ENCODE measurements at places on chromosomes 1 and 21.

GRCh38 chr1:60942896-60943638 is 139.3 kb upstream of the NFIA start:
- no peak for DNase-seq

DNA sequence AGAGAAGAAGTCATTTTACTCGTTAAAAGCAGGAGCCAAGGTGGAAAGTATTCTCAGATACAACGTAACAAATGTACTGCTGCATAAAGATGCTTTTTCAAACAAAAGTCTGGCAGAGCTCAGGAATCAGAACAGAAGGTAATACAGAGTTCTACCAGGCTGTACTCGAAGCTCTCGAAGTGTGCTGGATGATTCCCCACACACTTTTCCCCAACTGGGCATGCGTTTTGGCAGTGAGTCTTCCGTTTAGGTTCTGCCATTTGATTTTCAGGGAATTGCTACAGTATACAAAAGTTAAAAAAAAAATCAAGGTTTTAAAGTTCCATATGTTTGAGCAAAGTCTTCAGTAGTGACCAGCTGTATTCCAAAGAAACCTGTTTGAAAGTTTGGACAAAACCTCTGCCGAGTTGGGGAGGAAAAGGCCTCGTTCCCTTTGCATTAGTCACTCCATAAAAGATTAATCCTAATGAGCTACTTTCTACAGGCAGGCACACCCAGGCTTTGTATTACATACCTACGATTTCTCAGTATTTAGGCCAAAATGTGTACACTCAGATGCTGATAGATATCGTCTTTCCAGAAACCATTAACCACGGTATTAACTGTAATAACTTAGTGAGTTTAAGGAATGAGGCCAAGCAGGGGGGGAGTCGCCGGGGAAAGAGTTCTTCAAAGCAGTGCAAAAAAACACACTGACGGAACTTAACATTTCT is 477.1 kb downstream of the LMO4 start:
- DNase-seq = no peak

- no peak for DNase-seq
Observed at GRCh38 chr1:166597516-166597915, 241.8 kb upstream of the POGK start.

DNA sequence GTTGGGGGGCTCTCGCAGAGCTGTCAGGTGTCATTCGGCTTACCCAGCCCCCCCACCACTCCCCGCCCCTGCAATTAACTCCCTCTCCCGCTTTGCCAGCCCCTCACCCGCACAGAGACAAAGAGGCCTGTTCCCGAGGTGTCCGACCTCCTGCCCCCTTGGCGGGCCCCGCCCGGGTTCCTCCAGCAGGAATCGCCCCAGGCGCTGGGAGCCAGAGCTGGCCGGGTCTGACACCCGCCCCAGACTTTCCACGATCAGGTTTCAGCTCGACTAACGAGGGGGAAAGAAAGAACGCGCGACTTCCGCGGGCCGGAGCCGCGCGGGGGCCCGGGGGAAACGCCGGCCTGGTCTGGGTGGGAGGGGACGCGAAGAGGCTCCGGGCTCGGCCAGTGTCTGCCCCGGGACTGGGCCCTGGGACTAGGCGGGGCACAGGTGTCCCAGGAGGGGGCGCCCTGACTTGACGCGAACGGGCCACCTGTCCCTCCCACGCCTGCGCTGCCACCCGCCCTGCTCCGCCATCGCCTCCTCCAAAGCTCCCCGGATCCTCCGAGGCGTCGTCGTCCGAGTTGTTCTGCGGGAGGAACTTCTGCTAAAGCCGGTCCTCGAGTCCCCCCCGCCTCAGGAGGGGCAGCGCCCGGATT is 36.4 kb upstream of the HHAT start:
- peak; percentile 26 for DNase-seq

DNA sequence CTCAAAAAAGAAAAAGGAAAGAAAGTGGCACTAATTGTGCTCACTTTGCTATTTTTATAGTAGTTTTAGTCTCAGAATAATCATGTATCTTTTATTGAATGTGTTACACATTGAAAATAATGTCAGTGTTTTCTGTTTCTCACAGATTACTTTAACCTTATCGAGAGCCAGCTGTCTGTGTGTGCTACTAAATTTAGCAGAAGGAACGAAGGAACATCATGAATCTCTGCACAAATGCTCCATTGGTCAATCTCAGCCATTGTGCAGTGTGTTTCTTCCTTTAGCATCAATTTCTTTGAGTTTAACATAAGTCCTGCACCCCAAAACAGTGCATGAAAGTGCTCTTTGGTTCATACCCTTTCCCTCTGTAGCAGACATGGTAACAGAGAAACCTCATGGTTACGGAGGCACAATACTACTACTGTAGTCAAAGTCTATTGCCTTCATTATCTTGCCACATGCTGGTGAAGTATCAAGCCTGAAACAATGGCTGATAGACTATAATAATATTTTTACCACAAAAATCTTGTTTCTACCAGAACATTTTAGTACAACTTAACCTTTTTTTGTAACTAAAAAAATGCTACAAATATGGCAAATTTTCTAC is 310.0 kb downstream of the HMCN1 start:
- DNase-seq = no peak

- DNase-seq = no peak
Observed at GRCh38 chr1:180366371-180367068, 135.9 kb downstream of the ACBD6 start.

DNA sequence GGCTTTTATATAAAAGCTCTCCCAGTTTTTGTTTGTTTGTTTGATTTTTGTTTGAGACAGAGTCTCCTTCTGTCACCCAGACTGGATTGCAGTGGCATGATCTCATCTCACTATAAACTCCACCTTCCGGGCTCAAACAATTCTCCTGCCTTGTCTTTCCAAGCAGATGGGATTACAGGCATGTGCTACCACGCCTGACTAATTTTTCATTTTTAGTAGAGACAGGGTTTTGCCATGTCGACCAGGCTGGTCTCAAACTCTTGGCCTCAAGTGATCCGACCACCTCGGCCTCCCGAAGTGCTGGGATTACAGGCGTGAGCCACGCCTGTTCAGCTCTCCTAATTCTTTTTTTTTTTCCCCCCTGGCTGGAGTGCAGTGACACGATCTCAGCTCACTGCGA is 4.4 kb downstream of the PCAT6 start:
- no peak for DNase-seq

GRCh38 chr1:180415985-180416633 is 86.3 kb downstream of the ACBD6 start:
- DNase-seq = no peak

DNA sequence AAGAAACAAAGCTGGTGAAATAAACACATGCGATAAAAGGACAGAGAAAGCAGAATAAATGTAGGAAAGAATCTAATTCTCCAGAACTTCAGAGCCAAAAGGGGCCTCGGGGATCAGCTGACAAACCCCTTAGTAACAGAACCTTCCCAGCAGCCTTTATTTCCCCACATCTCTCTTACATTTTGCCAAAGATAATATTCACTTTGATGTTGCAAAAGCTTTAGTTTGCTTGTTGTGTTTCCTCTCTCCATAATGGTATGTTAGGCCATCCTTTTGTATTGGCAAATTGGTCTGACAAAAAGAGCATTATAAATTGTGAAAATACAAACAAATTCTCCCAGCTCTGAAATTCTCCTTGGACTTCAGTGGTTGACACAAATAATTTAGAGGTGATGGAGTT is 54.9 kb downstream of the OPTC start:
- DNase-seq = no peak

GRCh38 chr1:233389893-233390292 is 62.4 kb downstream of the MAP3K21 start:
- DNase-seq = no peak

GRCh38 chr1:1684031-1684681 is 8.4 kb downstream of the SLC35E2B start:
- no peak for DNase-seq

DNA sequence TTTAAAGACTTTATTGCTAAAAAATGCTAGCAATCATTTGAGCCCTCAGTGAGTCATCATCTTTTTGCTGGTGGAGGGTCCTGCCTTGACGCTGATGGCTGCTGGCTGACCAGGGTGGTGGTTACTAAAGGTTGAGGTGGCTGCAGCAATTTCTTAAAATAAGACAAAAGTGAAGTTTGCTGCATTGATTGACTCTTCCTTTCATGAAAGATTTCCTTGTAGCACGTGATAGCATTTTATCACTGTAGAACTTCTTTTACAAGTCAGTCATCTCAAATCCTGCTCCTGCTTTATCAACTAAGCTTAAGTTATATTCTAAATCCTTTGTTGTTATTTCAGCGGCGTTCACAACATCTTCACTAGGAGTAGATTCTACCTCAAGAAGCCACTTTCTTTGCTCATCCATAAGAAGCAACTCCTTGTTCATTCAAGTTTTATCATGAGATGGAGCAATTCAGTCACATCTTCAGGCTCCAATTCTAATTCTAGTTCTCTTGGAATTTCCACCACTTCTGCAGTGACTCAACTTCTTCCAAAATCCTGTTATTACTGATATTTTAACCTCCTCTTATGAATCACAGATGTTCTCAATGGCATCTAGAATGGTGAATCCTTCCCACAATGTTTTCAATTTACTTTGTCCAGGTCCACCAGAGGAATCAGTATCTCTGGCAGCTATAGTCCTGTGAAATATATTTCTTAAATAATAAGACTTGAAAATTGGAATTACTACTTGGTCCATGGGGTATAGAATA is 17.6 kb upstream of the RGS1 start:
- DNase-seq = no peak

DNA sequence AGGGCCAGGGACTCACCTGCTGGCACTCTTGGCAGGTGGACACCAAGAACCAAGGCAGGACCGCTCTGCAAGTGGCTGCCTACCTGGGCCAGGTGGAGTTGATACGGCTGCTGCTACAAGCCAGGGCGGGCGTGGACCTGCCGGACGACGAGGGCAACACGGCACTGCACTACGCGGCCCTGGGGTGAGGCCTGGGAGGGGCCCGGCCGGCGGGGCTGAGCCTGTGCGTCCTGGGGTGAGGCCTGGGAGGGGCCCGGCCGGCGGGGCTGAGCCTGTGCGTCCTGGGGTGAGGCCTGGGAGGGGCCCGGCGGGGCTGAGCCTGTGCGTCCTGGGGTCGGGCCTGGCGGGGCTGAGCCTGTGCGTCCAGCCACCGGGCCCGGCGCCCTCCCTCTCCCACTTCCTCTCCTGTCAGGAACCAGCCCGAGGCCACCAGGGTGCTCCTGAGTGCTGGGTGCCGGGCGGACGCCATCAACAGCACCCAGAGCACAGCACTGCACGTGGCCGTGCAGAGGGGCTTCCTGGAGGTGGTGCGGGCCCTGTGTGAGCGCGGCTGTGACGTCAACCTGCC is 4.6 kb upstream of the MMP23B start:
- no peak for DNase-seq

GRCh38 chr1:171343727-171344472 is 29.9 kb downstream of the FMO4 start:
- DNase-seq = no peak

DNA sequence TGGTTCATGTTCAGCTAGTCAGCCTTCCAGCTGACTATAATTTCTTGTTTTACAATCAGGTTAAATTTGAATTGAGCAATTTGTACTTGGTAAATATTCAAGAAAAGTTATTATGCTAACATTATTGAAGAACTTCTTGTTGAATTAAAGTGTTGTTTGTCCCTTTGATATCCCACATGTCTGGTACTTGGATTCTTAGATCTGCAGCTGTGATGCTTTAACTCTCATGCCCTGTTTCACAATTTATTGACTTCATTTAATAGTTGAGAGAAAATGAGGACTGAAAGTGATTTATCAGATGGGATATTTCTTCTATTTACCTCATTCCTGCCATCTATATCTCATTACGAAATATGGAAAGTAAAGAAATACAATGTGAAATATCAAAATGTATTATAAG is 92.8 kb downstream of the FASLG start:
- DNase-seq = no peak
